ENCODE measurements at places on chromosomes 4 and X.
A peak's percentile ranks its signal among the peaks of the same experiment; 100 is the strongest.

DNA sequence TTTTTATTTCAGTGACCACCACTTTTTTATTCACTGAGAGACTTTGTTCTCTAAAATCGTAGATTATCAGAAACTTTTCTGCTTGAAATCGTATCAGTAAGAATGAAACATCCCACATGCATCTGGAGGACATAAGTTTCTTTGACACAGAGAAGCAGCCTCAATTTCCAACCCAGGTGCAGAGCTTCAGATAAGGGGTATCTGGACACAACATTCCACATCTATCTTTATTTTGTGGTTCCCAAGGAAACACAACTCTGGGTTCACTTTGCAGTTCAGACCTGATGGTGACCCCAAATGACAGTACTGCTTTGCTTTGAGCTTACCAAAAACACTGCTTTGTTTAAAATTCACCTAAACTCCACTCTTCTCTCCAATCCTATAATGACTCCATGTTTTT lies 1.3 kb upstream of the CLCN5 start:
- no peak for DNase-seq

DNA sequence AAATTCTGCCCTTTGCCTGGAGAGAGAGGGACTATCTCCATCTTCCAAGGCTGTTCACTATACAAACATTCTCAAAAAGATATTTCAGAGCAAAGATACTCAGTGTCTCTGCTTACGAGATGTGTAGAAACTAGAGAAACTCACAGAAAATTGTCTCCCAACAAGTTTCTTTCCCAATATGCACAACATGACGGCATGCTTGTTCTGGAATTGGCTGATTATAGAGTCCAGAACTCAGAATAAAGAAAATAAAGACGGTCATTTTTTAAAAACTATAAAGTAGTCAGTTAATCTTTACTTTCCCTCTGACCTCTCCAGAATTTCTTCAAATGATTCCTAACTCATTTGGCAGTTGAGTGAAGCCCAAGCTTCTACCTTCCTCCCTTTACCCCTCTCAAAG lies 285.5 kb upstream of the KLF3 start:
- DNase-seq: no peak

- no peak for DNase-seq
These were observed 200.5 kb upstream of the ANK2 start for GRCh38 chr4:112848911-112849310.

DNA sequence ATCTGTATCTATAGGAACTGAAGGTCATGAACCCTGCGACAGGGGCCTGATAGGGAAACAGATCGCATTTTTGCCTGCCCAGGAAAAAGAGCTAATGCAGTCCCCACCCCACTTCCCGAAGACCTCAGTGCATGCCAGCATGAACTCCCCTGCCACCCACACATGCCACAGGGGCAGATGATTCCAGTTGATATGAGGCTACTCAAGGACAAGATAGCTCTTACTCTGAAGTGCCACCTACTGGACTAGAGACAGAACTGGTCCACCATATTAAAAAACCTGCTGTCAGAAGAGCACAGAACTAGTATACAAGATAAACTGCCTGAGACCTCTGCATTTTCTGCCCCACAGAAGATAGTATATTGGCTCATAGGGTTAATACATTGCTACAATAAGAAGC lies 68.0 kb downstream of the YIPF7 start:
- DNase-seq: no peak

- DNase-seq: no peak
These were observed 167.8 kb upstream of the EDNRA start for GRCh38 chr4:147313108-147313507.

DNA sequence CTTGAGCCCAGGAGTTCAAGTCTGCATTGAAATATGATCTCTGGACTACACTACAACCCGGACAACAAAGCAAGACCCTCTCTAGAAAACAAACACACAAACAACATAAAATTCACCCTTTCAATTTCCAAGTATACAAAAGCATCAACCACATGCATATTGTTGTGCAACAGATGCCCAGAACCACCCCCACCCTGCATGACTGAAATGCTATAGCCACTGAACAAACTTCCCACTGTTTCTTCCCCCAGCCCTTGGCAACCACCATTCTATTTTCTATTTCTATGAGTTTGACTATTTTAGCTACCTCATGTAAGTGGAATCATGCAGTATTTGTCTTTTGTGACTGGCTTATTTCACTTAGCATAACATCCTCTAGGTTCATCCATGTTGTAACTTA lies 14.2 kb upstream of the C4orf51 start:
- no peak for DNase-seq

DNA sequence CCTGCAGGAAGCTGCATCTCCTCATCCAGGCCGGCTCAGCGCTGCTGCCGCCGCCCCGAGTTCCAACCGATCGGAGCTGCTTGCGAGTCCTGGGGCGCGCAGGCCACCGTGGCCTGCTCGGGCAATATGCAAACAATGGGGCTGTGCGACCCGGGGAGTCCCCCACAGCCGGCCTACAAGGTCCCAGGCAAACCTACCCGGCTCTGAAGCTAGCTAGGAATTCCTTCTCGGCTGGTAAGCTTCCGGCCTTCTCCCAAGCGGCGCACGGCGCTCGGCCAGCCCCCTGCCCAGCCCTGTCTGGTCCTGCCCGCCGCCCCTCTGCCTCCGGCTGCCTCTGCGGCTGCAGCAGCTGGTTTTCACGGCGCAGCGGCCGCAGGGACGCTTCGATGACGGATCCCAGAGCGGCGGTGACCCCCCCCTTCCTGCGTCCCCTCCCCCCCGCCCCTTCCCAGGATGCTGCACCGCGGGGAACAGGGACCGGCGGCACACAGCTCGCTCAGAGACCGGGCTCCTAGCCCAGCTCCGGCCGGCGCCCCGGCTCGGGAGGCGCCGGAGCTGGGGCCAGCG lies 59.4 kb downstream of the TSC22D3 start:
- DNase-seq: peak; percentile 9

- DNase-seq: peak; percentile 50
These were observed 45.1 kb downstream of the CHM start for GRCh38 chrX:86002076-86002896.

DNA sequence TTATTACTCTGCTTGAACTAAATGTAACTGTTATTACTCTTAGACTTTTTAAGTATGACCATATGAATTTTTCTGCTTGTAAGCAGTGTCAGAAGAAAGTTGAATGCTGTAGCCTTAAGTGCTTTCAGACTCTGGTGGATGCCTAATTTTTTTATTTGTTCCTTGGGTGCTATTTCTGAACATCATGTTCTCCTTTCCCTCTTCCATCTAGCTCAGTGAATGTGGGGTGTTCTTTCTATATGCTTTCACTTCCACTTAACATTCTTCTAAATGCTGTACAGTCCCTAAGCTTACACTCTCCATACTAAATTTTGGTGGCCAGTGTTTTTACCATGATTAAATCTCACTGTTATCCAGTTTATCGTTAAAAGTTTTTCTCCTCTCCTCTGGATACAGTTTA lies 3.6 kb downstream of the DCK start:
- DNase-seq: no peak

DNA sequence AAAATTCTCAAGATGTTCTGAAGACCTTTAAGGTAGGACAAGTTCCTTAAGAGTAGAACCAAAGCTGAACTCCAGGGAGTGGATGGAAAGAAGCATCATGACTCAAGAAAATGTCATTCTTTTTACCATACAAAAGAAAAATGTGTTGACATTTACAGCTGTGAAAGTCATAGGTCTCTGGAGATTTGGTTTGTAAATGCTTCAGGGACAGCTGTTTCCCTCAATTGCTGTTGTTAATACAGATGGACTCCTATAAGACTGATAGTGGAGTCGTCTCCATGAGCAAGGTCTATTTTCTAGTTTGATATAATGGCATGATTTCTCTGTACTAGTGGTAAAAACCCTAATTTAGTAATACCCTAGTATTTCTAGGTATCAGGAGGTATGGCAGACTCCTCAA lies 101.7 kb downstream of the PHOX2B start:
- DNase-seq: no peak

GRCh38 chr4:107630185-107630705 lies 89.8 kb downstream of the PAPSS1 start:
- no peak for DNase-seq

- no peak for DNase-seq
These were observed 112.8 kb upstream of the LRPAP1 start for GRCh38 chr4:3644849-3645627.

- no peak for DNase-seq
These were observed 1126.9 kb downstream of the STPG2 start for GRCh38 chr4:97016186-97016907.

- DNase-seq: no peak
These were observed 1.1 kb downstream of the SGCB start for GRCh38 chr4:52036886-52037530.

GRCh38 chr4:139301821-139302611 lies at the start of gene NDUFC1:
TSS of gene NDUFC1 (minus strand) at chr4:139302477. CDS start at chr4:139295798, 6,679 bp downstream.
- peak; percentile 15 for DNase-seq

GRCh38 chr4:62320612-62321011 lies 1120.5 kb downstream of the ADGRL3 start:
- DNase-seq: no peak

GRCh38 chr4:112889619-112890527 lies 159.6 kb upstream of the ANK2 start:
- peak; percentile 26 for DNase-seq

- DNase-seq: no peak
These were observed 643.3 kb upstream of the FAM241A start for GRCh38 chr4:111501946-111502345.

GRCh38 chr4:101954975-101955678 lies 164.6 kb downstream of the BANK1 start:
- no peak for DNase-seq

GRCh38 chr4:5385741-5386311 lies 322.5 kb downstream of the EVC2 start:
- no peak for DNase-seq

DNA sequence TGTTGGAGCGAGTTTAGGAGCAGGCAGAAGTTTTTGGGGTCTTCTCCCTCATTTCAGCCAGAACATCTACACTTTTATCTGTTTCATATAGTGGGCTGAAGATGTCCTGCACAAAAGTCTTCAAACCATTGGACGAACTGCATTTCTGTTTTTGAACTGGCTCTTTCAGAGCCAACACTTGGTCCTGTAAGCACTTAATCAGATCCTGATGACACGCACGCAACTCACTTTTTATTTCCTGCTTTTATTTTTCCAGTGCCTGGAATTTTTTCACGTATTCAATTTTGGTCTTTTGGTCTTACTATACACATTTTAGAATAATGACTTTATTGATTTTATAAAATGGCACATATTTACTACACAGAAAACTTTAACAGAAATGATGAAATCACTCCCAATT lies 40.2 kb upstream of the NKX3-2 start:
- no peak for DNase-seq

GRCh38 chr4:71303850-71304249 lies 35.0 kb upstream of the SLC4A4 start:
- no peak for DNase-seq

DNA sequence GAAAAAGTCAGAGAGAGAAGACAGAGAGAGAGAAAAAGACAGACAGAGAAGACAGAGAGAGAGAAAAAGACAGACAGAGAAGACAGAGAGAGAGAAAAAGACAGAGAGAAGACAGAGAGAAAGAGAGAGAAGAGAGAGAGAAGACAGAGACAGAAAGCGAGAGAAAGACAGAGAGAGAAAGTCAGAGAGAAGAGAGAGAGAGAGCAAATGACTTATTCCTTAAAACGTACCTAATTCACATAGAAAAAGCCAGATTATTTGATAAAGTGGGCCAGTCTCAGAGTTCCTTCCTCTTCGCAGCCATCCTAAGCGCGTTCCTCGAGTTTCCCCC lies 7.4 kb upstream of the SHOX start:
- DNase-seq: no peak

DNA sequence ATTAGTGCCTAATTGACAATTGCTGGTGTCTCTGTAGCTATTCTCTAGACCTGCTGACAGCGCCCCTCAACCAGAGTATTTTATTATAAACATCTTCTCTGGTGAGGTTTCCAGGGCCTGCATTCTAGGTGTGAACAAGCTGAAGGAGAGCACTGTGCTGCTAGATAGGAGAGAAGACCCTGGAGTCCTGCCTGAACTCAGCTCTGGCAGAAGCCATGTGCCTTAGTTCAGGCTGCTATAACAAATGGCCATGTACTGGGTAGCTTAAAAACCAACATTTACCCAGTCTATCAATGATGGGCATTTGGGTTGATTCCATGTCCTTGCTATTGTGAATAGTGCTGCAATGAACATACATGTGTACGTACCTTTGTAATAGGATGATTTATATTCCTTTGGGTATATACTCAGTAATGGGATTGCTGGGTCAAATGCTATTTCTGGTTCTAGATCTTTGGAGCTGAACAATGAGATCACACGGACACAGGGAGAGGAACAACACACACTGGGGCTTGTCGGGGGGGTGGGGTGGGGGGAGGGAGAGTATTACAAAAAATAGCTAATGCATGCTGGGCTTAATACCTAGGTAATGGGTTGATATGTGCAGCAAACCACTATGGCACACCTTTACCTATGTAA lies 185.5 kb upstream of the CPEB2 start:
- DNase-seq: no peak

GRCh38 chr4:113588895-113589668 lies 172.5 kb downstream of the CAMK2D start:
- no peak for DNase-seq

DNA sequence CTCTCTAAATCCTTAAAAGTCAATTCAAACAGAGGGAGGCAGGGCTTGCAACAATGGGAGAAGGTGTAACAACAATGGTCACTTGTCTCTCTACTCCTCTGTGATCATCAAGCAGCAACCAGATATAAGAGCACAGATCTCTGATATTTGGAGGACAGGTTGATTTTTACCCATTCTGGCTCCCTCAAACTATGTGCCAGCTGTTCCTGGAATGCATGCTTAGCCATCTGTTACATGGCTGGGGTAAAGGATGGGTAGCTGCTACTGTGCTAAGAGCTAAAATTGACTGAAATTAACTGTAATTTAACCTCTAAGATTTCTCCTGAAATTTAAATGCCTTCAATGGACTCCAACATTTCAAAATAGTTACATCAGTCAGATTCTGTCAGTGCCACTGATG lies 1459.9 kb downstream of the PCDH7 start:
- DNase-seq: no peak

GRCh38 chr4:72864898-72865297 lies 204.6 kb downstream of the COX18 start:
- no peak for DNase-seq

GRCh38 chr4:75031775-75032174 lies 98.9 kb downstream of the PARM1 start:
- no peak for DNase-seq

GRCh38 chr4:187613089-187613839 lies 382.3 kb upstream of the ZFP42 start:
- DNase-seq: no peak

- DNase-seq: no peak
These were observed 172.8 kb downstream of the SCFD2 start for GRCh38 chr4:53193111-53193510.
